RPMI8226 (cell line): ENCODE measurements at places on chromosomes 1 and 21.

DNA sequence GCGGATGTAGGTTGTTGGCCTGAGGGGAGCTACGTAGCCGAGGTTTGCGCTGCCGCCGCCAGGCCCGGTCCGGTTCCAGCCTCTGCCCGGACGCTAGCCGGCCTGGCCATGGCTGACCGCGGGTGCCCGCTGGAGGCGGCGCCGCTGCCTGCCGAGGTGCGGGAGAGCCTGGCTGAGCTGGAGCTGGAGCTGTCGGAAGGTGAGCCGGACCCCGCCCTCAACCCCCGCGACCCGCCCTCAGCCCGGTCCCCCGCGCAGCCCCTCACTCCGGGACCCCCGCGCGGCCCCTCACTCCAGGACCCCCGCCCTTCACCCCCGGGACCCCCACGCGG is 299 bp downstream of the DIP2A start:
- no peak for DNase-seq

DNA sequence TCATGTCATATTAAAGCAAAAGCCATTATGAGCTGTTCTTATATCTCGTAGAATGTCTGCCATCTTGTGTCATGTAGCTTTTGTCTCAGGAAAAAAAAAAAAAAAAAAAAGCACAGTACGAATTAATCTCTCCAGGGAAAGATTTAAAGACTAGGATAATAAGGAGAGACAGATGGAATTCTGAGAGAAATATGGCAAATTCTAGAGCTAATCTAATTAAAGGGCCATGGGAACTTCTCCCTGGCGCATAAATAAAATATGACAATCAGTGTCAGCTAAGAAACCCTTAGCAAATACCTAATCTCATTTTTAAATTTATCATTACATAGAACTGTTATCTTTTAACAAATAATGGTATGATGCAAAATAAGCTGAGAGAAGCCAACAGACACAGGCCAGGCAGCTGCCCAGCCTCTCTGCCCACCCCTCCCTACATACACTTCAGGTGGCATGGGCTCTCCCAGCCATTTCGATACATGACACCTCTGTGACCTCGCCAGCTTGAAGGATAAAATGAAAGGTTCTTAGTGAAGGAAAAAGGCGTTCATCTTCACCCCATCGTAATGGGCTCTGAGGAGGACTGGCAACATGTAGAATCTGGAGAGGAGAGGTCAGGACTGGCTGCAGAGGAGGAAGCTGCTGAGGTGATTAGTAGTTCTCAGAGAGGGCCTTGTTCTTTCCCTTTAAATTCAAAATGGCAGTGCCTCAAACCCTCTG is 39.8 kb downstream of the DISC1 start:
- DNase-seq, result no peak

GRCh38 chr1:85015826-85016225 is 18.9 kb upstream of the MCOLN2 start:
- DNase-seq, result no peak

- peak; percentile 67 for DNase-seq
Measured at GRCh38 chr1:3068564-3069431, at the start of gene PRDM16. Gene PRDM16, plus strand, starts transcription at chr1:3069203. Its CDS starts 57 bp downstream, at chr1:3069260.

- no peak for DNase-seq
Measured at GRCh38 chr1:37181425-37181824, 147.1 kb upstream of the GRIK3 start.

- peak; percentile 1 for DNase-seq
Measured at GRCh38 chr1:206143537-206144172, 26.5 kb upstream of the AVPR1B start.

- DNase-seq, result no peak
Measured at GRCh38 chr1:89610457-89611011, 22.4 kb upstream of the LRRC8C start.

DNA sequence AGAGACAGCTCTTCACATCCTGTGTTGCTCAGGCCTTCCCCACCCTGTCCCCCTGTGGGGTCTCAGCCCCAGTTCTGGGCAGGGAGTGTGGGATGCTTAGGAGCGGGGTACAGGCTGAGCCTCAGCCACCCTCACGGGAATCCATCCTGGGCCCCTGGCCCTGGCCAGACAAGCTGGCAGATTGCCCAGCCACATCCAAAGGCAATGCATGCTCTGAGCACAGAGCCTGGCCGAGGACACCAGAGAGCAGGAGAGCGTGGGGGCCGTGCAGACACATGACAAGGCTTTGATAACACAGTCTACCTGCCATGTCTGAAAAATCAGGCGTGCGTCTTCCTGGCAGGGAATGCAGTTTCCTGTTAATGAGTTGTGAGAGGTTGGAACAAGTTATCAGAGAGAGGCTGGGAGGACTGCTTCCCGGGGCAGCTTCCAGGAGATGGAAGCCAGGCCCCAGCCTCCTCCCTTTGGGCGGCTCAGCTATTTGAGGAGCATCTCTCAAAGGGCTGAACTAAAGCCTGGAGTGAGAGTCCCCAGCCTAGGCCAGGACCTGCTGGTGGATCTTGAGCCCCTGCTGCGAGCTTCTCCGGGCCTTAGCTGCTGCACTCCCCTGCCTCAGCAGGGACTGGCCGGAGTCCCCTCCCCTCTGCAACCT is 72.2 kb upstream of the SELENON start:
- DNase-seq, result peak; percentile 33

- no peak for DNase-seq
Measured at GRCh38 chr1:228902781-228903433, 167.6 kb downstream of the RHOU start.

GRCh38 chr1:160567858-160568682 is 11.2 kb downstream of the CD84 start:
- no peak for DNase-seq

DNA sequence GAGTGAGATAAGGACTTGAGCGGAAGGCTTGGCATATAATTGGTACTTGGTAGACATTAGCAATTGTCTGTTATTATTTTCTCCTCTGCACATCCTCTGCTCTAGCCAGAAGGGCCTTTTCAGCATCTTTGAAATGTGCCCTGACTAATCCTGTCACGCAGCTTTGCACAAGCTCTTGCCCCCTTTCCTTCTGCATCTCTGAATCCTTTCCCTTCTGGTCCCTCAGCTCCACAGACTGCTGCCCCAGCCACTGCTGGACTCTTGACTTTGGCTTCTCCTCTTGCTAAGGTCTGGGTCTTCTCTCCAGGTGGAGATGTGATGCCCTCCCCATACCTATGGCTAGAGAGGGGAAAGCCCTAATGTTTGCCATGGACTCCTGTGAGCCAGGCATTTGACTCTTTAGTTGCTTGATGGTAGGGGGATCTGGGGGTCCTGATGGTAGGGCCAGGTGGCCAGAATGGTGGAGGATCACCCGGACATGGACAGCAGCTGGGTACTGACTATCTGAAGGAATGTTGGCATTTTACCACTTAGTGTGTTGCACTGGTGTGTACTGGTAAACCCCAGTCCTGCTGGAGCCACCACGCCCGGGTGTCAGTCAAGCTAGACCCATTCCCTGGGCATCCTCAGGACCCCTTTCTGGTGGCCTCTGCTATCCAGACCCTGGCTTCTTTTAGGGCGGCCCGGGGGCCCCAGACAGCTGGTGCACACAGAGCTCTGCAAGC is 4.4 kb downstream of the HPCA start:
- no peak for DNase-seq

- no peak for DNase-seq
Measured at GRCh38 chr1:154223621-154224020, 2.9 kb downstream of the UBAP2L start.

GRCh38 chr1:54808443-54809207 is 7.5 kb upstream of the TTC22 start:
- no peak for DNase-seq

- no peak for DNase-seq
Measured at GRCh38 chr1:27409669-27410068, 17.2 kb downstream of the GPR3 start.

DNA sequence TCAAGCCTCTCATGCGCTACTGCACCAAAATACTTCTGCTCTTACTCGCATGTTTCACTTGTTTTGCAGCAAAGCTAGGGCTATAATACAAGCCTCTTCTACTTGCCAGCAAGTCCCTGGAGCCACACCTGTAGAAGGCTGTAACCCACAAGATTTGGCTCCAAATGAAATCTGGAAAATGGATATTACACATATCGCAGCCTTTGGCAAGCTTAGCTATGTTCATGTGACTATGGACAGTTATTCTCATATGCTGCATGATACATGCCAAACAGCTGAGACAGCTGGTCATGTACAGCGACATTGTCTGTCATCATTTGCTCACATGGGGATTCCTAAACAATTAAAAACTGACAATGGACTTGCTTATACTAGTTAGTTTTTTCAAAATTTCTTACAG is 270.3 kb downstream of the COL11A1 start:
- DNase-seq, result no peak

GRCh38 chr1:221085701-221086375 is 206.6 kb downstream of the HLX start:
- DNase-seq, result no peak

GRCh38 chr1:233656032-233656635 is 42.2 kb downstream of the KCNK1 start:
- peak; percentile 42 for DNase-seq

DNA sequence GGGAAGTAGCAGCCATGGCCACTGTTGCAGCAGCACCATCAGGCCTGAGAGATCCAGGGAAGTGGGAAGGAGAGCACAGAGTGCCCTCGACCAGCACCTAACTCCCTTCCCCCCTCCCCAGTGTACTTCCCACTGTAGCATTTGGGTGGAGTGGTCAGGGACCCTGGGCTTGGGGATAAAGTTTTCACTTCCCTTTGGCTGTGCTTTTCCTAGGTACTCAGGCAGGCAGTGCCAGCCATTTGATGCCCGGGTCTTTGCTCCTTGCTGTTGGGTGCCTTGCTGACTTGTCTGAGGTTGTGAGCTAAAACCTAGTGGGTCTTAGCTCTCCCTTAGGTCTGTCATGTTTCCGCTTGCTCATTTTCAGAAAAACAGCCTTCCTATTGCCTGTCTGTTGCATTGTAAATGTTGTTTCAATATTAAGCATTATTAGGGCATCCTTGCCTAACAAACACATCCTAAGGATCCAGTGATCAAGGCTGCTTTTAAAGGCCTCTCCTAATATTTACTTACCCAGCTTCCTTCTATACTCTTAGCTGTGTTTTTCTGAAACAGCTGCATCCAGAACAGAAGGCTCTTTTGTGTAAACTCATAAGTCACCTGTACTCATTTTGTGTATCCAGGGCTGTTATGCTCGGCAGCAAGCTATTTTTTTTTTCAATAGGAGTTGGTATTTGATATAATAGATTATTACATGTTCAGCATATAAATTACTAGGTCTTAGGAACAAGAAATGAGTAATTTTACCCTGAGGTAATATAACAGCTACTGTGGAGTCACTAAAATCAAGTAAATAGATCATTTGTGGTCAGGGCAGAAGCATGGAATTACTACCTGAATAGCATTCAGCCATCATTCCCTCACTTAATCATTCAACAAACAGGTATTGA is 418.6 kb upstream of the PROX1 start:
- DNase-seq, result no peak

- DNase-seq, result no peak
Measured at GRCh38 chr1:175788586-175789252, 45.3 kb upstream of the TNR start.

DNA sequence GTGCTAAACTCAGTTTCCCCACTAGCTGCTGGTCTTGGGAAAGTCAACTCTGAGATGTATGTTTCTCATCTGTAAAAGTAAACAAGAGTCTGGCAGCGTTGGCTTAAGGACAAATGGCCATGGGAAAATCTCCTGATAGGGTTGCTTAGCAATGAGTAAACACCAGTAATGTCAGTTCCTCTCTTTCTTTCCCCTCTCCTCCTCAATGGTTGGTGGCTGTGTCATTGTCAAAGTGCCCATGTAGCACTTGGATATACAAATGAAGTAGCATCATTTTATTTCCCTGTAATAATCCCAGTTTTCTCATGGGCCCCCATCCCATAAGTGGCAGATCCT is 2.2 kb upstream of the FYB2 start:
- DNase-seq, result no peak

GRCh38 chr21:44398499-44398898 is 45.1 kb downstream of the TRPM2 start:
- no peak for DNase-seq

DNA sequence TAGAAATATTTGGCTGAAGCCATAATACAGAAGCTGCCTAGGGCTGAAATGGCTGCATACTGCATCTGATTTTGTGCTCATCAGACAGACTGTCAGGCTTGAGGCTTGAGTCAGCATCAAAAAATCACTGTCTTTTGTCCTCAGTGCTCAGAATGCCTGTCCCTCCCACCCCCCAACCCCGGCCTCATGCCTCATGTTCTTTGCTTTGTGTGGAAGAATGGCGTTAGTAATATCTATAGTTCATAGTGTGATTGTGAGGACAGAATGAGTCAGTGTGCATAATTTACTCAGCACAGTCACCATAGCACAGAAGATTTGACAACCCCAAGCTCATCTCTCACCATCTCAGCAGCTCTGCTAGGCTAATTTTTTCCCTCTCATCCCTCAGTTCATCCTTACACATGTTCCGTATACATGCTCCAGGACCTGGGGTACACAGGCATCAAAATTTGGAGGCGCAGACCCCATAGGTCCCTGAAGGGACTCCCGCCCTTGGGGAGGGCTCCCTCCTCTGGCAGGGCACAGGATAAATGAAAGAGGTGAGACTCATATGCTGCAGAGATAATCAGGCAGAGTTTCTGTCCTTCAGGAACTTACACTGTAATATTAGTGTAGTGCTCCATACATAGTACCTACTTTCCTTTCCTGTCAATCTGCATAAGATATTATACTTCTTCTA is 159.1 kb upstream of the C8B start:
- DNase-seq, result no peak

GRCh38 chr1:26677306-26678115 is 18.3 kb upstream of the ARID1A start:
- DNase-seq, result peak; percentile 99

DNA sequence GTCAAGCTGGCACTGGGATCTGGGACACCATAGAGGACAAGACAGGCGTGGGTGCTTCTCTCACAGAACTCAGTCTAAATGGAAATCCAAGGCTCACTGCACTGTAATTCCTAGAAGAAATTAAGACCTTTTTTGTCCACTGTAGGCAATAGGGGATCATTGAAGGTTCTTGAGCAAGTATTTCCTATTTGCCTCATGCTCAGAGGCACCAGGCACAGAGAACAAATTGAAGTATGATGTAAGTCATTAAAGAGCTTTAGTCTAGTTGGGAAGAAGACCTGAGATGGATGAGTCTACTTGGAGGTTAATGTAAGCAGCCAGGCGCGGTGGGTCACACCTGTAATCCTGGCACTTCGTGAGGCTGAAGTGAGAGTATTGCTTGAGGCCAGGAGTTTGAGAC is 34.6 kb downstream of the EIF2D start:
- DNase-seq, result no peak

DNA sequence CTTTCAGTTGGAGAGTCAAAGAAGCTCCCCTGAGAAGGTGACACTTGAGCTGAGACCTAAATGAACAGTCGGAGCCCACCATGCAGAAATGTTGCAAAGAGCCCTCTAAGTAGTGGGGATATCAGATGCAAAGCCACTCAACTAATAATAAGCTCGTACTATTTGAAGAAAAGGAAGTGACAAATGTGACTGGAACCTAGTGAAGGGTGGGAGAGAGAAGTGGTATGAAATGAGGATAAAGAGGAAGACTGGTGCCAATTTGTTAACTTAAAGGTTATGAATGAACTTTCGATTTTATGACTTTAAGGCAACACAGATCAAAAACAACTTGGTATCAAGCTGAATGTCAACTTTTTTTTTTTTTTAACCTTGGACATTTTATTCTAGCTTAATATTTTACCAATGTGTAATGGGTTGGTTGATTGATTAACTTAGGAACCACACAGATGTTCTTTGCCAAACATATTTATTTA is 14.7 kb downstream of the LYPLAL1 start:
- DNase-seq, result no peak

GRCh38 chr1:23168079-23168444 is 594 bp downstream of the LUZP1 start:
- DNase-seq, result peak; percentile 50
